ENCODE measurements at places on chromosomes 3 and 15. TPM values are rescaled to one million over a fixed set of nuclear protein-coding genes. Genes with fewer than 3 reads are reported as not detected.
A peak's percentile ranks its signal among the peaks of the same experiment; 100 is the strongest.

GRCh38 chr3:116442331-116443021 lies 2.8 kb downstream of the LSAMP start:
- no peak for DNase-seq

GRCh38 chr3:94414418-94414817 lies 351.6 kb downstream of the NSUN3 start:
- DNase-seq, result no peak

DNA sequence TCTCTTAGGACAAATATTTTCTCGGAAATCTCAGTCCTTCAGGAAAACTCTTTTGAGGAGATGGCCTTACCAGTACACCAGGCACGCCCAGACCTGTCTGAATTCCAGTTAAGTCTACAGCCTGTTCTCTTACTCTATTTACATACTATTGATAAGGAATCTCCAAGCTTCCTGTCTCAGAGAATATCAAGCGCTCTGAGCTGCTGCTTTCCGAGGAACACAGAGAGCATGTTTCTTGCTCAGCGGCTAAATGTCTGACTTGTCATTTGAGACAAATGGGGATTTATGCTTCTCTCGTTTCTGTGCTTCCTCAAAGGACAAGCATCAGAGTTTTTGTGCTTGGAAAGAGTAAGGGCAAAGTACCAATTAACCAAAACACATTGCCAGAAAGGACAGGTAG lies 112.4 kb upstream of the CCDC54 start:
- no peak for DNase-seq

DNA sequence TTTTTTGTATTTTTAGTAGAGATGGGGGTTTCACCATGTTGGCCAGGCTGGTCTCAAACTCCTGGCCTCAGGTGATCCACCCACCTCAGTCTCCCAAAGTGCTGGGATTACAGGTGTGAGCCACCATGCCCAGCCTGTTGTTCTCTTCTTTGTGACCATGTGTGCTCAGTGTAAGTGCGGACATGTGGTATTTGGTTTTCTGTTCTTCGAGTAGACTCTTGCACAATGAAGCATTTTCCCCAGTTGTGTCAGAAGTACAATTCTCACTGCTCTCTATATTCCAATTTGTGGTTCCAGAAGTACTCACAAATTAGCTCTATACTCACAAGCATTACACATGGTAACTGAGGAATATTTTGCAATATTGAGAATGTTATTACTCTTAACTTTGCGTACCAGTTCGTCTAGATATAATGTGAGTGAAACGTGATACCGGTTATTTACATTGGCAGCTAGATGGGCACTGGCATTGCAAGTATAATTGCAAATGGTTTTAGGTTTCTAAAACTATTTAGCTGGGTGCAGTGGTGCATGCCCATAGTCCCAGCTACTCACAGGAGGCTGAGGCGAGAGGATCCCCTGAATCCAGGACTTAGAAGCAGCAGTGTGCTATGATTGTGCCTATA lies 34.2 kb upstream of the MTMR14 start:
- no peak for DNase-seq

GRCh38 chr3:61809879-61810278 lies 248.5 kb downstream of the PTPRG start:
- DNase-seq, result no peak

DNA sequence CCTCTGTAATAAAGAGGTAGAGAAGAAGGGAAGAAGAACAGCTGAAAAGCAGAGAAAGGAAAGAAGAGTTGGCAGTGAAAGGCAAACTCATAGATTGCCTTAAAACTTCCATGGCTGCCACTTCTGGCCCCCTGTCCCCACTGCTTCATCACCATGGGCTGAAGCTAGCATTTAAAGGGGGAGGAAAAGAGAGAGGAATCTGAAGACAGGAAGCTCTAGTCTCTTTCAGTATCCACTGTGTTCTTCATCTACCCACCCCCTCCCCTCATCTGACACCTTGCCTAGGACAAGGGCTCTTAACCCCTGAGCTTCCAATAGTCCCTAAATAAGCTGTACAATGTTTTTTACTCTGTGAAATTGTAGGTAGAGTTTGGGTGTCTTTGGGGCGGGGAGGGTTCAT lies 60.6 kb downstream of the ALCAM start:
- no peak for DNase-seq

- no peak for DNase-seq
Measured at GRCh38 chr15:67468416-67468815, 52.5 kb upstream of the C15orf61 start.

DNA sequence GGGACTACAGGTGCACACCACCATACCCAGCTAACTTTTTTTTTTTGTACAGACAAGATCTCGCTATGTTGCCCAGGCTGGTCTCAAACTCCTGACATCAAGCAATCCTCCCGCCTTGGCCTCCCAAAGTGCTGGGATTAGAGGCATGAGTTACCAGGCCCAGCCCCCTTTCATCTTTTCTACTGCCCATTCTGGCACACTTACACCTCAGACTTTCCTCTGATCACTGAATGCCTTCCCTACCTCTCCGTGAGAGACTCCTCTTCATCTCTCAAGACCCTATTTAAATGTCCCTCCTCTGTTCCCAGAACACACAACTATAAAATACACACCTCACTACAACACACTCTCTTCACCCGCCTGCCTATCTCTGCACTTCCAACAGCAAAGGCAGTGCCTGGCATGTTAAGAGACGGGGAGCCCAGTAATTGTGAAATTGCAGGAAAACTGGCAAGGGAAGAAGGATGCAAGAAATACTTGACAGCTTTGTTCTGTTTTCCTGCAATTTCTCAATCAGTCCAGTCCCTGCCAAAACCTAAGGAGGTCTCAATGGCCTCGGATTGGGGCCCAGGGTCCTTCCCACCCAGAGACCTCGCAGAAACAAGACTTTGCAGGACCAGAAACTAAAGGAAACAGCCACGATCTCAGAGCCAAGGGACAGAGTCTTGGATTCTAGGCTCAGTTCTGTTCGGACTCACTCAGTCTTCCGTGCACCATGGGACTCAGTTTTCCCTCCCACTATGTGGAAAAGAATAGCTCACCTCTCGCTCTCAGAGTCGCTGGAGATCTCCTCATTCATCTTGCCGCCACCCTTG lies 849 bp downstream of the RRP9 start:
- DNase-seq, result no peak

WDR49 gene
- polyA plus RNA-seq, result not detected

GRCh38 chr3:122025296-122025695 lies 3.2 kb upstream of the ILDR1 start:
- DNase-seq, result no peak

- DNase-seq, result no peak
Measured at GRCh38 chr15:57554063-57554811, 37.5 kb upstream of the MYZAP start.

- no peak for DNase-seq
Measured at GRCh38 chr15:62749036-62749815, 293.3 kb upstream of the TPM1 start.

ERICH6 gene
- 0.75 TPM for polyA plus RNA-seq

DNA sequence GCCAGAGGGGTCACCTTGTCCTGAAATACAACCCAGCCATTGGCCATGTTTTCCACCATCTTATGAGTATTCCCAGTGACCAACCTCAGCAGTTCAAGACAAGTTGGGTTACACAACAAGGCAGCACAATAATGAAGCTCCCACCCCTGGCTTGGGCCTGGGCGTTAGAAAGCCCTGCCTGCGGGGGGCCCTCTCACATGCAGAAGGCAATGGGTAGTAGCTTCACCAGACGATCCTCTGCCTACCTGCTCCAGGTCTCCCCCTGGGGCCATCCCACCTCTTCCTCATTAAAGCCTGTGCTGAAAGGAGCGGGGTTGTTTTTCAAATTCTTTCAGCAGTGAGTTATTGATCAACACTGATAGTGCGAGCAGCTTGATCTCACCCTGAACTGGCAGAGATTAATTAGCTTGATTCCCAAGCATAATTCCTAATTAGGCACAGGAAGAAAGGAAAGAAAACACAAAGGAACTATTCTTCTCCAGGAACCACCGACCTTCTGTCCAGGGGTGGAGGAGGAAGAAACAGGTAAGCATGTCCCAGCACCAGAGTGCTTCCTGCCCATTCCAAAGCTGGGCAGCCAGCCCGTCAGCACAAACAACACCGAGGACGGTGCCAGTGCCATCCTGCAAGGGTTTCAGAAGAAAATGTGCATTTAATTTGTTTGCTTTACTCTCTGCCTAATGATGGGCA lies 79.7 kb upstream of the CGNL1 start:
- no peak for DNase-seq

GRCh38 chr3:177385831-177386301 lies 188.6 kb upstream of the TBL1XR1 start:
- DNase-seq, result no peak

ZNF860 gene
- polyA plus RNA-seq, result not detected

DNA sequence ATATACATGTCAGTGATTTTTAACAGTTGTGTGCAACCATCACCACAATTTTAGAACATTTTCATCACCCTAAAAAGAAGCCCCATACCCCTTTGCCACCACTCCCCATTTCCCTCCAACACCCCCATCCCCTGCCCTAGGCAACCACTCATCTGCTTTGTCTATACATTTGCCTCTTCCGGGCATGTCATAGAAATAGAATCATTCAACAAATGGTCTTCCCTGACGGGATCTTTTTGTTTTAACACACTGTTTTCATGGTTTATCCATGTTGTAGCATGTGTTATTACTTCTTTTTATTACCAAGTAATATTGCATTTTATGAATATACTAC lies 4.0 kb downstream of the VILL start:
- DNase-seq, result no peak

NTRK3 gene
- polyA plus RNA-seq, result not detected

ECT2 gene
- polyA plus RNA-seq, result 2.4 TPM

GRCh38 chr15:81060907-81061306 lies 60.2 kb downstream of the TLNRD1 start:
- DNase-seq, result no peak

DNA sequence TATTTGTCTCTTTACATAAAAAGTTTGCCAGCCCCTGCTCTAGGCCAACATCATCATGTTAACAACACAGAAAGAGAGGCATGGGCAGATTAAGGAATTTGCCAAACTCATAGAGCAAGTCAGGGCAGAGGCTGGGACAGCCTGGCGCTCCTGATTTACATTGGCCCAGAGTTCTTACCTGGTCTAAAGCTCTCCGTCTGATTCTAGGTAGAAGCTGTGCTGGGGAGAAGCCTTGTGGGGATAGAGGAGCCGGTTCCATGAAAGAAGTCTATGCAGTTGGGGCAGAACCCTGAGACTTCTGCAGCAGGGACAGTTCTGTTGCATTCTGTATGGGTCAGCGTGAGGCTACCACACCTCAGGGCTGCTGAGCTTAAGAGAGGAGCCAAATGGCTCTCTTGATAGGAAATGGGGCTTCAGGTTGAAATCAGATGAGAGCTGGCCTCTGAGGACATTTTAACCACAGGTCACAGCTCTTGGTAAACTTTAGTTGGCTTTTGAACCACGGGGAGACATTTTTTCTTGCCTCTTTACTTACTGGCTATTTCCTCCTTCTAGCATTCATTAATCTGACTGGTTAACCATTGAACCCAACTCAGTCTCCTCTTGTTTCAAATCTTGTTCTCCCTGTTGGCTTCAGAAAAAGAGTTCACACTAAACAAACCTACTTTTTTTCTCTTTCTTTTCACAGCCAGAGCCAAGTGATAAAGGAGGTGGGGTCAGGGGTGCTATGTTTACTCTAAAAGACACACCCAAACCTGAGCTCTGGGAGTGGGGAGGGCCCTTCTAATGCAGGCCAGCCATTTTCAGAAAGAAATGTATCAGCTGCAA lies 250.7 kb downstream of the OPA1 start:
- DNase-seq, result no peak

RTP1 gene
- not detected for polyA plus RNA-seq

DNA sequence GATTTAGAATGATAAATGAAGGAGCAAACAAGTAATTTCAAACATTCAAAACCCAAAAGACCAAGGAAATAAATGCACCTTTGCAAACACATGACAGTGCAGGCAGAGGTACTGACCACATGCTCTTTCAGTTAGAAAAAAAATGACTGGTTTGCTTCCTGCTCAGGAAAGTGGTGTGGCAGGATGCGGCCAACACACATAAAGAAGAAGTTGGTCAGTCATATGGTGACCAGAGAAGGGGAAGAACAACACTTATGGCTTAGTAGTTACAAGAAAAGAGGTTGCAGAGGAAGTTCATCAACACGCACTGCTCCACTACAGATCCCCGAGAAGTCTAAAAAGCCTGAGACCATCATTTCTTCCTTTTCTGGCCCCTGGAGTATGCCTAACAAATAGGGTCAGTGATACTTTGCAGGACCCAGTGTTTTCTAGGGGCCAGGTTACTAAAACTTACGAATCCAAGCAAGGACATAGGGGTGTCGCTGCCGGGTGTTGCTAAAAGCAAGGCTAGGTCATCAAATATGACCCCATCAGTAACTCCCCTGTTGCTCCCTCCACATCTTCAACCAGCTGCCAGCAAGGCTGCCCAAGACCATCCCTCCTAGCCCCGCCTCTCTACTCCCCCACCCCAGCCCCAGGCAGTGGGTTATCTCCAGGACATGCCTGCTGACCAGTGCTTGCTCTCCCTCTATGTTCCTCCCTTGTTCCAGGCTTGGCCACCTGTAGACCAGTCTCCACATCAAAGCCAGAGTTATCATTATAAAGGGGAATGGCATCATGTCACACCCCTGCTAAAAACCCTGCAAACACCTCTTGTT lies 11.2 kb downstream of the ATP8B4 start:
- DNase-seq, result no peak

DNA sequence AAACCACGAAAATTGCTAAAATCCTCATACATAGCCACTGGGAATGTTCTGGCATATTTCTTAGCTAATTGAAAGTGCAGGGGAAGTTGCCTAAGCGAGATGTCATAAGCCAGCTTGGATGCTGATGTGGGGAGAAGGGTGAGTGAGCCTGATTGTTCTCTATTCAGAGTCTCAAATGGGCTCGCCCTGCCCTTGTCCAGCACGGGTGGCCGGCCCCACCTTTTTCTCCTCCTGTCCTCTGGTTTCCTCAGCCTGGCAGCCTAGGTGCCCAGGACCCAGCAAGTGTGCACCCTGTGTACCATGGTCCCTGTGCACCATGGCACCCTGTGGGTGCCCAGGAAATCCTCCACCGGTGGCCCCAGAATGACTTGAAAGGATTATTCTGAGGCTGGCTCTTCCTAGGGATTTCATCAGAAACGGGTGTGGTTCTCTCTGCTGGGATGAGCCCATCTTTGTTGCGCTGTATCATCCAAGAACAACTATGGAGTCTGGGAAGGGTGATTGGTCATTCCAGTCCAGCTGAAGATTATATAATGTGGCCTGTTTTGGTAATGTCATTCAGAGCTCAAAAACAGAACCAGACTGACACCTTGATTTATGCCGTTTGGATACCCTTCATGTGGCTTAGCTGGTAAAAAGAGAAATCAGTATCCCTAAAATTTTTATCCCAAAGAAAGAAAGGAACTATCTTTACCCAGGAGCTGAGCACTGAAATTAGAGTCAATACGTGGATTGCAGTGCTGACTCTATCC lies 150.8 kb upstream of the BHLHE40 start:
- no peak for DNase-seq

SNX22 gene
- polyA plus RNA-seq, result 0.32 TPM

DNA sequence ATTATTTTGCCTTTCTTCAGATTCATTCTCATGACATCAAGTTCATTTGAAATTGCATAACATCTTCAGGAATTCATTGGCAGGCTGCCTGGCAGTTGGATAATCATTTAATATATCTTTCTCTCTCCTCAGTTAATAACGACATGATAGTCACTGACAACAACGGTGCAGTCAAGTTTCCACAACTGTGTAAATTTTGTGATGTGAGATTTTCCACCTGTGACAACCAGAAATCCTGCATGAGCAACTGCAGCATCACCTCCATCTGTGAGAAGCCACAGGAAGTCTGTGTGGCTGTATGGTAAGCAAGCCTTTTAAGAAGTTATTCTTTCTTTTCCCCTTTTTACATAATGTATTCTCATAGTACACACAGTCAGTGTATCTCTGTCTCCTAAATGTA lies 38.2 kb downstream of the TGFBR2 start:
- DNase-seq, result peak; percentile 61

- DNase-seq, result no peak
Measured at GRCh38 chr3:196272826-196273225, 14.7 kb downstream of the PCYT1A start.
